ENCODE measurements at places on chromosomes 11 and 22. TPM values are rescaled to one million over a fixed set of nuclear protein-coding genes. Genes with fewer than 3 reads are reported as not detected.

The TP53I11 gene
- 32.8 TPM for total RNA-seq

GRCh38 chr22:38973289-38974169 lies 8.6 kb upstream of the APOBEC3B start:
- peak; percentile 55 for DNase-seq

DNA sequence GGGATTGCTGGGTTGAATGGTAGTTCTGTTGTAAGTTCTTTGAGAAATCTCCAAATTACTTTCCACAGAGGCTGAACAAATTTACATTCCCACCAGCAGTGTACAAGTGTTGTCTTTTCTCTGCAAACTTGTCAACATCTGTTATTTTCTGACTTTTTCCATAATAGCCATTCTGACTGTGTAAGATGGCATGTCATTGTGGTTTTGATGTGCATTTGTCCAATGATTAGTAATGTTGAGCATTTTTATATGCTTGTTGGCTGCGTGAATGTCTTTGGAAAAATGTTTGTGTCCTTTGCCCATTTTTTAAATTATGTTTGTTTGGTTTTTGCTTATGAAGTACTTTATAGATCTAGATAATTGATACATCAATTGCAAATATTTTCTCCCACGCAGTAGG lies 1025.0 kb downstream of the JRKL start:
- peak; percentile 23 for DNase-seq

GRCh38 chr11:133509924-133510697 lies 22.2 kb downstream of the OPCML start:
- DNase-seq: no peak

- DNase-seq: peak; percentile 69
Observed at GRCh38 chr11:36009473-36009872, 65.6 kb downstream of the LDLRAD3 start.

- no peak for DNase-seq
Observed at GRCh38 chr11:6629892-6630631, 10.8 kb upstream of the TPP1 start.

- DNase-seq: no peak
Observed at GRCh38 chr11:45949992-45950407, 27.5 kb downstream of the LARGE2 start.

DNA sequence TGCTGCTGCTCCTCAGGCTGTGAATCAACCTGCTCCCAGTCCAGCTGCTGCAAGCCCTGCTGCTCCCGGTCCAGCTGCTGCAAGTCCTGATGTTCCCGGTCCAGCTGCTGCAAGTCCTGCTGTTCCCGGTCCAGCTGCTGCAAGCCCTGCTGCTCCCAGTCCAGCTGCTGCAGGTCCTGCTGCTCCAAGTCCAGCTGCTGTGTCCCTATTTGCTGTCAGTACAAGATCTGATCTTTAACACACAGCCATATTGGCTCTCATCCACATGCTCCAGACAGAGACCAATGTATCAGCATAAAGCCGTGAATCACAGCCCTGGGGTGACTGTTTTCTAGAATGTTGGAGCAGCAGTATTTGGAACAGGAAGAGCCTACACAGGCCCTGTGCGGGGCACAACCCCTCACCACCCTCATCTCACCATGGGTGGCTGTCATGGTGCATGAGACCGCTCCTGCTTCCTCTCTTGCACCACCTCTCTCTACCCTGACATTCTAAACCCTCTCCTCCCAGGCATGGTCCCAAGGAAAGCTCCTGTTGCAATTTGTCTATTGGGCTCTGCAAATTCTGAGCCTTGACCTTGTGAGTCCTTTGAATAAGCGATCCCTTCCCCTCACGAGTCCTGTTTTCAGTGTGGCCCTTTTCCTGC lies 3.5 kb downstream of the KRTAP5-10 start:
- DNase-seq: peak; percentile 70

- no peak for DNase-seq
Observed at GRCh38 chr11:63505857-63506528, at the start of gene LGALS12. TSS of gene LGALS12 (plus strand) at chr11:63506084. CDS start at chr11:63506459, 375 bp downstream.

The MMP1 gene
- 6.5 TPM for total RNA-seq

Data from PC-3 (cell line).